ENCODE measurements at places on chromosomes 1 and 21.
A peak's percentile ranks its signal among the peaks of the same experiment; 100 is the strongest.

DNA sequence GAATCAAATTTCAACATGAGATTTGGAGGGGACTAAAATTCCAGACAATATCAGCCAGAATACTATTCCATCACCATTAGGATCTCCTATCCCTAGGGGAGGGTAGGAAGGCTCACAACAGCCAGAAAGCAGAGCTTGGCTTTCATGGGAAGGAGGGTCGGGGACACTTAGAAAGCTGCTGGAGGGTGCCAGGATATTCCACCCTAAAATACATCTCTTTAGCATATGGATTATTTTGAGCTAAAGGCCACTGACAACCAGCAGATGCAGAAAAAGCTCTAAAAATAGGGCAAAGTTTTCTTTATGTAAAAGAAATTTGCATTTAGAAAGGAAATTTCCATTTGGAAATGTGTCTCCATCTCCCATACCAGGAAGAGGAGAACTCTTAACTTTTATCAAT is 54.3 kb upstream of the PCP4 start:
- DNase-seq: no peak

- peak; percentile 81 for DNase-seq
Observed at GRCh38 chr1:40404670-40405462, 31.3 kb downstream of the SMAP2 start.

DNA sequence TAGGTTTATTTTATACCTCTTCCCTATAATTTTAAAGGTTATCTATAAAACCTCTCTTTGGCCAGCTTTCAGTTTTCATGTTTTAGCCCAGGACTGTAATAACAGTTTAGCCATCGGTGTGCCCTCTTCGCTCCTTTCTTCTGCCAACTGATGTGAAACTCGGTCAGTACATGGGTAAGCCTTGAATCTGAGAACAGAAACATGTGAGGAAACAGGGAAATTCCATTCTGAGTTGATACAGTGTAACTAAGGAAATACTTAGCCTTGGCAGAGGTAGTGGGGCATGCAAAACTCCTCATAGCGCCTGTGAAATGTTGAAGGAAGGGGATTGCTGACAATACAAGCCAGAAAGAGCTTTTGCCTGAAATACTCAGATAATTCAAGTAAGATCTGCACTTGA is 465.2 kb downstream of the NCAM2 start:
- DNase-seq: no peak

DNA sequence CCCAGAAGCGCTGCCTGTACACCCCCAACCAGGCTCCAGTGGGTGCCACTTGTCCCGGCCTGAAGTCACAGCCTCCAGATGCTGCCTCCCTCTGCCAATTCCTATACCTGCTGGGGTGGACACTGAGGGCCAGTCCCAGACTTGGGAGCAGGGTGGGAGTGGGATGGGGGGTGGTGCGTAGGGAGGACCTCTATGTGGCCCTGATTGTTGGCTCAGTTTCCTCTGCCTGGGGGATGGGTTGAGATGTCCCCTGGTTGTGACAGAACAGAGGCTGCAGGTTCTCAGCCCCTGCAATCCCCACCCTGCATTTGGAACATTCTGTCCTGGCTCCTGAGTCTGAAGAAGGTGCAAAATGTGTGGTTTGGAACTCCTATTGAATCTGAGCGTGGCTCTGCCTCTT is 27.2 kb downstream of the RAB7B start:
- no peak for DNase-seq

GRCh38 chr1:165397944-165398343 is 41.4 kb upstream of the LMX1A start:
- peak; percentile 79 for DNase-seq

GRCh38 chr1:230972855-230973271 is 5.8 kb downstream of the TTC13 start:
- DNase-seq: no peak

GRCh38 chr1:30374400-30375070 is 348.9 kb downstream of the MATN1 start:
- no peak for DNase-seq

DNA sequence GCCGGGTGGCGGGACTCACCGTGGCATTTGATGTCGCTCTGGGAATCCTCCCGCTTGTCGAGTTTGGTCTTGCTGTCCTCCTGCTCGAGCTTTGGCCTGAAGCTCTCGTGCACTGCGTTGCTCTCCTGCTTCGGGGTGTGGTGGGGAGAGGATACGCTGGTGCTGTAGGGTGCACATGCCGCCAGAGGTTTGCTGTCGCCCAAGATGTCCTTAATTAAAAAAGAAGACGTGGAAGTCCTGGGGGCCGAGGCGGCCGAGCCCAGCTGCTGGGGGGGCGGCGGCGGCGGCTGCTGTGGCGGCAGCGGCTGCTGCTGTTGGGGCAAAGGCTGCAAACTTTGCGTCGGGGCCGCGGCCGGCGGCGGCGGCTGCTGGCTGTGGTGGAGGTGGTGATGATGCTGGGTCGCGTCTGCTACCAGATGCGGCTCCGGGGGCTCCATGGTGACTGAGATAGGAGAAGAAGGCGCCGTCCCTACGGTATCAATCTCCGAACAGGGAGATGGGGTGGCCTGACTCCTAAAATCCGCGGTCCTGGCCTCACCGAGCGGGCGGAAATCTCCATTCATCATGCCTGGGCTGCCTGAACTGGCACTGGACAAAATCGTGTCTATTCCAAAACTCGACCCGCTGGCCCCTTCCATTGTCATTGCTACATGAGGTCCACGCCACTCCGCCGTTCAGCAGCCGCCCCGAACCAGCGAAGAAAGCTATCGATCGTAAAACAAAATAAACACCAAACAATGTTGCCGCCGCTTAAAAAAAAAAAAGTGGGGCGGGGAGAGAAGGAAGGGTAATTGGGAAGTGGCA is at the start of gene BARHL2:
BARHL2 (minus strand) TSS at position 751 of the 804 bp plus-strand sequence; CDS start at position 644, 107 bp downstream.
- no peak for DNase-seq

GRCh38 chr1:56494306-56494705 is 85.1 kb downstream of the PLPP3 start:
- DNase-seq: no peak

GRCh38 chr1:223707256-223708000 is 4.9 kb upstream of the CAPN2 start:
- peak; percentile 95 for DNase-seq

DNA sequence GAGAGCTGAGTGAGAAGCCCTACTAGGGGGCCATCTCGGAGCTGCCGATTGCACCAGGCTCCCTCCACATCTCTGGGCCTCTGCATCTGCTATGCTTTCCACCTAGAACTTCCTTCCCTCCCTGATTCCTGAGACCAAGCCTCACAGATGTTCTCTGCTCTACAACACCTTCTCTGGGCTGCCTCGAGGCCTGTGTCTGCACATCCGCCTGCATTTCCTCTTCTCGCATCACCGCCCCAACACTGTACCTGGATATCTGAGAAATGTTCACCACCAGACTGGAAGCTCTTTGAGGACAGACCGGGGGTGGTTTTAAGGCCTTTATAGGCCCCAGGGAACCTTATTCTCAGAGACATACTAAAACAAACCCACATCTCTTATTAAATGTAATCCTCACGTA is 20.7 kb downstream of the CTNNBIP1 start:
- DNase-seq: no peak

GRCh38 chr1:212950243-212951125 is at the start of gene VASH2:
TSS of gene VASH2 (plus strand) at chr1:212950541. CDS start at chr1:212951543, 1,002 bp downstream.
- DNase-seq: peak; percentile 70

DNA sequence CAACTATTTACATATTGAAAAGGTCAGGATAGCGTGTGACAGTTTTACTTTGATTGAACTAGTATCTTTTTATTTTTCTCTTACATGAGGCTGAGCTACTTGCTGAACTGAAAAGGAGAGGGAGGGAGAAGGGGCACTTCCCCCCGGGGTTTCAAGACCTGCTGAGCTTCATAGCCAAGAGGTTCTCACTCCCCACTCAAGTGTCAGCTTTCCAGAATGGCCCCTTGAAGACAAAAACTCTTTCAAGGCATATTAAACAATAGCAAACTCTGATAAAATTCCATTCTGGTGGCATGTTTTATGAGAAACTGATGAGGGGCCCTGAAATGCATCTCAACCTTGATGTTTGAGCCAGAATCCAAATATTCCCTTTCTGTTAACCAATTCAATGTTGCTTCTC is 143.0 kb downstream of the KAZN start:
- no peak for DNase-seq

GRCh38 chr1:183883623-183884022 is 78.7 kb downstream of the RGL1 start:
- DNase-seq: no peak

DNA sequence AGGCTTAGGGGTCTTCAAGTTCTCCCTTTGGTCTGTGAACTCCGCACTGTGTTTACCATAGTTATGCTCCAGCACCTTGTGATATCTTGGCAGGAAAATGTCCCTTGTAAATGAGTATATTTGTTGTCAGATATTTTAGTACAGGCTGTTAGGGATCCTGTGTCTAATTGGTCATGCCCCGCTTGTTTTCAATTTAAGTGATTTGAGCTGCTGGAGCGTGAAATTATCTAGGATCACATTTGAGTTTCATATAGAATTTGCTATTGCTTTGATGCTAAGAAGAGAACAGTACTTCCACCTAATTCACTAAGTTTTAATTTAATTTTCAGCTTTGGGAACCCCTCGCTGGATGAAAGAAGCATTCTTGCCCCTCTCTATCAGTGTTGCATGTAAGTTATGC is 15.4 kb upstream of the TOR3A start:
- DNase-seq: no peak

DNA sequence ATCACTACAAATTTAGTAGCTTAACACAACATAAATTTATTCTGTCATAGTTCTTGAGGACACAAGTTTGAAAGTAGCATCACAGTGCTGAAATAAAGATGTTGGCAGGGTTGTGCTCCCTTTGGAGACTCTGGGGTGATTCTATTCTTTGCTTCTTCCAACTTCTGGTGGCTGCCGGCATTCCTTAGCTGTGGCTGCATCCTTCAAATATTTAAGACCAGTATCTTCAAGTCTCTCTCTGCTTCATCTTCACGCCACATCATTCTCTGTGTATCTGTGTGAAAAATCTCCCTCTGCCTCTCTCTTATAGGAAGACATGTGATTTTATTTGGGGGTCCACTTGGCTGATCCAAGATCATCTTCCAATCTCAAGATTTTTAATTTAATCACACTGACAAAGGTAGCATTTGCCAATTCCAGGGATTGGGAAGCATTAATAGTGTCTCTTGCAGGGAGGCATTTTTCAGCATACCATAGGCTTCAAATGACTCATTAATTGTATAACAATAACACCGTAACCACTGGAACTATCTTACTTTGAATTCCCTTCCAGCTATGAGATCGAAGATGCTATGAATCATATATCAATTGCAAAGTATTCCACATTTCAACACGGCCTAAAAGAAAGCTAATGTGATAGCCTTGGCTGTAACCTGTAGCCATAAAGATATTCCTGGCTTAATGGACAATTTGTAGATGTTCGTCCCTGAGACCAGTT is 74.6 kb downstream of the DPT start:
- DNase-seq: no peak

GRCh38 chr1:5682626-5683225 is 309.5 kb downstream of the NPHP4 start:
- no peak for DNase-seq

GRCh38 chr1:201456499-201457309 is 12.3 kb downstream of the PHLDA3 start:
- DNase-seq: peak; percentile 99

- no peak for DNase-seq
Observed at GRCh38 chr1:167882376-167882775, 31.6 kb downstream of the ADCY10 start.

DNA sequence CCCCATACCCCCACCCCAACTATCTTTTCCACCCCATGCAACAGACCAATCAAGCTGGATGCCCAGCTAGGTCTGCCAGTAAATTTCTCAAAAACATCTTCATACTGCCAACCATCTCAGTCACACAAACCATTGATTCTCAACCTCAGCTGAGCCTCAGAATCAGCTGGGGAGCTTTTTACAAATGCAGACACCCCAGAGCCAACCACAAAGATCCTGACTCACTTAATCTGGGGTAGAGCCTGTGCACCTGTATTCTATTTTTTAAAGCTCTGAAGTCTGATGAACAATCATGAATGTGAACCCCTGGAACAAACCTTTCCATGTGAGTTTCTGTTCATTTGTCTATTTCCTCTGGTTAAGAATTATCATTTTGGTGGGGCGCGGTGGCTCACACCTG is 66.0 kb downstream of the ZNF281 start:
- DNase-seq: no peak

DNA sequence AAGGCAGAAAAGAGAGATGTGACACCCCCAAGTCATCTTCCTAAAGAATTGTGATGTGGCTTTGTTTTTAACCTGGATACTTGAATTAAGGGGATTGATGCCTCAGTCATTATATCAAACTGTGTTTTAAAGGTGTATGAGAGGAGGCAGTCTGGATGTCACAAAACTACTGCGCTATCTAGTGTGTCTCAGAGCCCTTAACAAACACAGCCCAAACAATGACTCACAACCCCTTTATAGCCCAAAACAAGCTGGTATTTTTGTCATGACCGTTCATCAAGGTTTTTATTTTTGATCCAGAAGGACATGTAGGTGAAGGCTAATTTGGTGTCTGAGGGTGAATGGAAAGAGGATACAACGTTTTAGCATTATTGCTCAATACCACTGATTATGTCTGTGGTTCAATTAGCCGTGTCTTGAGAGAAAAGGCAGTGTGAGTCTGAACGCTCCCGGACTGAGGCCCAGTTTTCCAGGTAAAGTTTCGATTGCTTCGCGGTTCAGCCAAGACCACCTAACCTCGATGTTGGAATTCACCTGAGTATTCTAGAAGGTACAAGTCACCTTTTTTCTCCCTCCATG is 71.6 kb downstream of the SGIP1 start:
- DNase-seq: peak; percentile 28

GRCh38 chr1:95085376-95085775 is 12.6 kb upstream of the ALG14 start:
- DNase-seq: no peak

DNA sequence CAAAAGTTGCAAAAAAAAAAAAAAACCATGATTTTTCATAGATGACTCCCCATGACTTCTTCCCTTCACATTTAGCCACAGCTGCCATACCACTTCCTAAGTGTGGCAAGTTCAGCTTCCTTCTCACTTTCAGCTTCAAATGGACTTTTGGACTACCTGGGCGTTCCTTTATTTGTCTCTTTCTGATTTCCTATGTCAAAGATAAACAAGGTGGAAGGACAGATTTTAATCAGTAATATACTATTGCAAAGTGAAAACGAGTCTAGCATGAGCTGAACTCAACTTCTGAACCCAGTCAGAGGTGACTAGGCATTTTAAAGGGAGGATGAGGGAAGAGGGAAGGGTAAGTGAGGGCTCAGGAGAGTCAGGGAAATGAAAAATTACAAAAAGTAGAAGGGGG is 14.4 kb upstream of the SCCPDH start:
- no peak for DNase-seq

- DNase-seq: no peak
Observed at GRCh38 chr1:64537942-64538341, 68.0 kb downstream of the CACHD1 start.

- DNase-seq: peak; percentile 38
Observed at GRCh38 chr1:75600781-75601180, 10.1 kb downstream of the SLC44A5 start.

All from cardiac fibroblast (primary cell).